ENCODE measurements at places on chromosomes 7 and 10.

- DNase-seq: no peak
Measured at GRCh38 chr7:8390262-8390626, 43.2 kb upstream of the NXPH1 start.

GRCh38 chr7:36781011-36781738 is 56.9 kb upstream of the AOAH start:
- DNase-seq: no peak

DNA sequence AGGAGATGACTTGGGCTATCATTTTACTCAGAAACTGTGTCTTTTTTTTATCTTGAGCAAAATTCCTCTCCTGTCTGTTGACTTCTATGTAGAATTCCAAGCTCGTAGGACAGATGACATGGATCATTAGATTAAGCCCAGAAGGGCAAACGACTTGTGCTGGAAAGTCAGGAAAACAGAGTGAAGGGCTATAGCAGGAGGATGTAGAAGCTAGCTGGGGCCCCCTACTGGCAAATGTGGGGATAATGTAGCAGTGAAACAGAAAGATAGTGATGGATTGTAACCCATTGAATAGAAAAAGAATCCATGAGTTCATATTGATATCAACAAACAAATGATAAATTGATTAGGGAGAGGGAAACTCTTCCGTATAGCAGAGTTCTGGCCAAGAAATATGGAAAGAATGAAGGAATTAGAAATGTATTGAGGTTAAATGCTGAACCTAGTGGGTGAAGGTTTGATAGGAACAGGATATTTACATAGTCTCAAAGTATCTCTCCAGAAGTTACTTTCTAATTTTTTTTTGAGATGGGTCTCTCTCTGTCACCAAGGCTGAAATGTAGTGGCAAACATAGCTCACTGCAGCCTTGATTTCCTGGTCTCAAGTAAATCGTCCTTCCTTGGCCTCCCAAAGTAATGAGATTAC is 103.6 kb downstream of the LYZL1 start:
- DNase-seq: peak; percentile 57

DNA sequence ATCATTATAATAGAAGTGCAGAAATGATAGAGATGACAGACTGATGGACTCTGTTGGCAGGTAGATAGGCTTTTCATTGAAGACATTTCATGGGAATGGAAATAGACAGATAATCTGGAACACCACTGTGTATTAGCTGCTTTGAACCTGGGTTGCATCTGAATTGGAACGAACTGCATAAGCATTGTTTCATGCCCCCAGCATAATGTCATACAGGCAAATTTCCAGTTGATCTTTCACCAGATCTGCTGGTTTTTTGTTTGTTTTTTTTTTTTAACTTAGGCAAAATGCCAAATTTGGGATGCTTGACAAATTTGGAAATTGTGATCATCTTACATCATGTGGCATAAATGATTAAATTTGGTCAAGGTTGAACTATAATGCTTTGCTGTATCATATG is 172.1 kb upstream of the AOAH start:
- DNase-seq: no peak

GRCh38 chr10:52539463-52539862 is 225.4 kb downstream of the DKK1 start:
- peak; percentile 50 for DNase-seq

- DNase-seq: no peak
Measured at GRCh38 chr7:144709066-144709465, 126.8 kb downstream of the TPK1 start.

- DNase-seq: peak; percentile 50
Measured at GRCh38 chr7:151752816-151753595, 123.9 kb downstream of the PRKAG2 start.

DNA sequence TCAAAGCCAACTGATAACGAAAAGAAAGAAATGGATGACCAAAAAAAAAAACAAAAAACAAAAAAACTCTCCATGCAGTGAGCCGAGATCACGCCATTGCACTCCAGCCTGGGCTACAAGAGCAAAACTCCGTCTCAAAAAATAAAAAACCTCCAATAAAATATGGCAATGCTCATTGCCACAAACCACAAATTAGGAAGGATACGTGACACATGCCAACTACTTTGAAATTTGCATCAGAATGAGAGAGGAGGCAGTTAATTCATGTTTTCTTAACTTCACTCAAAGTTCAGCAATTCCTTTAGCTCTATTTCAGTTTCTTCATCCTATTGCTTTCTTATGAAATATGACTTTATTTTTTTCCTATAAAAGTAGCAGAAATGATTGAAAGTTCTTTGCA is 398.1 kb upstream of the C7orf33 start:
- no peak for DNase-seq

- DNase-seq: peak; percentile 62
Measured at GRCh38 chr10:76329891-76330575, 898.6 kb downstream of the LRMDA start.

DNA sequence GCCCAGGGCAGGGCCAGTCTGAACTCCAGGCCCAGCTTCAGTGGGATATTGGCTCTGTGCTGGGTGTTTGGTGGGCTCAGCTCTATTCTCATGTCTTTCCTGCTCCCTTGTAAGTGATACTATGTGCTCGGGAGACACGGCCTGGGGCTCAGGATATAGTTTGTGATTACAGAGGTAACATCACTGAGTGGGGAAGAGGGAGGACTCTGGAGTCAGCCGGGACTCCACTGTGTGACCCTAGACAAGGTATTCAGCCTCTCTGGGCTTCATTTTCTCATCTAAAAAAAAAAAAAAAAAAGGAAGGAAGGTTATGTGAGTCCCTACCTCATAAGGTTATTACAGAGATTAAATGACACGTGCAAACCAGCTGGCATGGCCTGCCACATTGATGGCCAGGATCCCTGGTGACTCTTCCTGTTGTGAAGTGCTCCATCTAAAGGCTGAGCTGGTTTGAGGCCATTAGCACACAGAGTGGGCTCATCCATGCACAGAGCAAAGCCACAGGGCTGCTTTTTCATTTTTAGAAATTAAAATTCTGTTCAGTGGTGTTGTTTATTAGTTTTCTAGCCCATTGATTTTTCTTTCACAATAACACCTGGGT is 15.7 kb downstream of the SLC13A4 start:
- peak; percentile 13 for DNase-seq

GRCh38 chr10:78692071-78692470 is 376.7 kb upstream of the ZMIZ1 start:
- no peak for DNase-seq

- no peak for DNase-seq
Measured at GRCh38 chr7:27139334-27140125, 4.0 kb downstream of the HOXA5 start.

GRCh38 chr7:128497405-128497804 is 20.9 kb downstream of the METTL2B start:
- DNase-seq: no peak

DNA sequence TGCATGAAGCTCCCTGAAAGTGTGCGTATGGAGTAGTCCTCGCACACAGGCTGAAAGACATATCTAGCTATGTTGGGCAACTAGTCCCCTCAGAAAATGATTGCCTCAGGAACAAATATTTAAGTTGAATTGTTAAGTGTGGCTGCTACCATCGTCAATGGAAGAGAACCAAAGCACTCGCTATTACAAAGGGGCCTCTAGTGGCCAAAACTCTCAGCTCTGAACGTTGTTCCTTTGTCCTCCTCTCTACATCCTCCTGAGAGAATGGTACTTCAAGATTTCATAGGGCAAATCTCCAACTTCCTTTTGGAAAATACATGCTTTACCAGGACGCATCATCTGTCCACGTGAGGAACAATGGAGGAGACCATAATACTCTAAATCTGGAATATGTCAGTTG is 209.9 kb downstream of the NRG3 start:
- no peak for DNase-seq

GRCh38 chr7:111083413-111083812 is 7.5 kb upstream of the LRRN3 start:
- peak; percentile 83 for DNase-seq

DNA sequence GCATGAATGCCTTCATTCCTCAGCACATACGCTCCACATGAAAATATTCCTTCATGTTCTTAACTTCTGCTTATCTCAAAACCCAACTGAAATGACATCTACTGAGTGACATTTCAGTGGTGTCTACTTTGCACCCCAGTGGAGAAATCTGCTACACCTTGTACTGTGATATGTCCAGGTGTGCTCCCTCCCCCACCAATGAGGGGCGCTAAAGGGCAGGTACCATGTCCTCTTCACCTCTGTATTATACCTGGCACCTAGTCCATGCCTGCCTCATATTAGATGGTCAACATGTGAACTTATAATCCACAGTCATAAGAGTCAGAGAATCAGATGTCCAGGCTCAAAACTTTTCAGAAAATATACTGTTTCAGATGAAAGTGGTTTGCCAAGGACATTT is 2.1 kb downstream of the PAXIP1 start:
- DNase-seq: no peak

DNA sequence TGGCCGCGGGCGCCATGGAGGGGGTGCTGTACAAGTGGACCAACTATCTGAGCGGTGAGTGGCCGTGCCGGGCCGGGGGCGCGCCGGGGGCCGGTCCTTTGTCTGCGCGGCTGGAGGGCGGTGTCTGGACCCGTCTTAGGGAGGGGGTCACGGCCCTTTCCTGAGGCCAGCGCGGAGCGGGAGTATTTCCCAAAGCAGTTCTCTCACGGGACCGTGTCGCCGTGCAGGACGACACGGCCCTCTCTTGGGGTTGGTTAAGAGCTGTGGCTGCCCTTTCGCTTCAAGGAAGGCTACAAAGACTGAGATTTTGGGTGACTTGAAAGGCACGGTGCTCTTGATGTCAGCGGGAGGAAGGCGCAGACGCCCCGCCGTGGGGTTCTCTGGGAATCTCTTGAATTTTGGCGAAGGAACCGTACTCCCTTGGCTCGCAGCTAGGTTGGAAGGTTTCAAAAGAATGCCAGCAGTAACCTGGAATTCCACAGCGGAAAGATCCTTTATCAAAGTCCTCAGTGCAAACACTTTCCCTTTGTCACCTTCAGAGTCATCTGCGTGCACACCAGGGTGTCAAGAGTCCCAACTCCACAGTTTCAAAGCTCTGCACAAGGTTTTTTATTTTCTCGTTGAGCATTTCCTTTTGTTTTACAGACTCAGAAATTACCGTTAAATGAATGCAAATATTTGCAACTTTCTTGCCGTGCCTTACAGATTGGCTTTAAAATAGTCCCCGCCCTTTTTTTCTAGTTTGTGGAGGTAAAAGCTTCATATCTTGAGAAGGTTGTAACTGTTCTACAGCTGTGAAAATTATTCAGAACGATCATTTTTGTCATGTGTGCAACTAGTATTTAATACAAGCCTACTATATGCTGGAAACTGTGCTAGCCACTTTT is 780 bp downstream of the PLEKHA8 start:
- peak; percentile 55 for DNase-seq

DNA sequence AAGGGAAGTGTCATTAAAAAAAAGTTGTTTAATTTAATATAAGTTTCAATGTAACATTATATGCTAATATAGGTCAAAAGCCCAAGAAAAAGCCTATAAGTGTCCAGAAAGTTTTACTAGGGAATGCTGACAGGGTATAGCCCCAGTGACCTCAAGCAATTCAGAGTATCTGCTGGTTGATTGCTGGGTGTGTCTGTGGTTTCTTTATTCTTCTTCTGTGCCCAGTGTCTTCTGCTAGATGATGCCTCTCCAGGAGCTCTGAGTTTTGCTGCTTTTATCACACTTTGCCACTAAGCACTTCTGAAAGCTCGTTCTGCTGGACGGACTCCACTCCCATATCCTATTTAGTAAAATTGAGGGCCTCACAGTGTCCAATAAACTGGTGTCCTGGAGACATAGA is 212.2 kb upstream of the NRG3 start:
- DNase-seq: no peak

DNA sequence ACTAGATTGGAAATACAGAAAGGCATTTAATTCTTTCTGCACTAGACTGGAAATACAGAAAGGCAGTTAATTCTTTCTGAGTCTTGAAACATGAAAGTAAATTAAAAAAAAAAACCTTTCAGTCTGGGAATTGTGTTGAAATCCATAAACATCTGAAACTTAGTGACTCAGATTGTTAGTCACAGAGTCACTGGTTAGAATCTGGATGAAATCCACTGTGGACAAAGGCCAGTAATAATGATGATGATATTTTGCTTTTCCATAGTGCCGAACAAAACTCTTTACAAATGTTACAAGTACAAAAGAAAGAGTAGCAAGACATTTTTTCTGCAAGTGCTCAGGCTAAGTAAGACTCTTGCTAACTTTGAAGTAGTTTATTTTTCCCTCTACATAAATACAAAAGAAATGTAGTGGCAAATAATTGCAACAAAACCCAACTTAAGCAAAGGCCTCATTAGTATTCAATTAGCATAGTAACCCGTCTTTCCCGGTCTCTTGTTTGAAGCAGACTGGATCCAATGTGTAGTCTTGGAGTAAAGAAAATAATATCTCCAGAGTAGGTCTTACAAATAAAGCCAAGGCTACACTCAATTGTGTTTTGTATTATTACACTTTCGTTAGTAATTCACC is 5.8 kb upstream of the PRTFDC1 start:
- peak; percentile 92 for DNase-seq

DNA sequence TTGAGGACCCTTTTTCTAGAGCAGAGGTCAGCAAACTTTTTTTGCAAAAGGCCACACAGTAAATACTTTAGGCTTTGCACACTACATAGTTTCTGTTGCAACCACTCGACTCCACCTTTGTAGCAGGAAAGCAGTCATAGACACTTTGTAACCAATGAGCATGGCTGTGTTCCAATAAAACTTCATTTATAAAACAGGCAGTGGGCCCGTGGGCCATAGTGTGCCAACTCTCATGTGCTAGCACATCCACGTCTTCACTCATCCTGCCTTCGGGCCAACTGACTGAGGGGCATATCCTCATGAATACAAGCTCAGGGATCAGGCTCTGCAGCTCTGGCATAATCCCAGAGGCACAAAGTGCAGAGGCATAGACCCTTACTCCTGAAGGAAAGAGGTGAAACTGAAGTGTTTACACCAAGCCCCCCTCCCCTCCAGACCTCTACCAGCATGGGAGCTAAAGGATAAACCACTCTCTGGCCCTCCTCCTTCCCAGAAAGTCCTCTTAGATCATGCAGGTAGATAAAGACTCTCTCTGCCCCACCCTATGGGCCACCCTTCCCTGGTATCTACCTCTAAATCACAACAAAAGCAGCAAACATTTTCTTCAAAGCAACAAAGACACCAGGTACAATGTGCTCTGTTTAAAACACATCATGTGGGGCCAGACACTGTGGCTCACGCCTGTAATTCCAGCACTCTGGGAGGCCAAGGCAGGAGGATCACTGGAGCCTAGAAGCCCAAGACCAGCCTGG is 71.0 kb downstream of the DLG5 start:
- DNase-seq: no peak

GRCh38 chr10:76582531-76582930 is 1055.1 kb downstream of the KCNMA1 start:
- DNase-seq: peak; percentile 69

DNA sequence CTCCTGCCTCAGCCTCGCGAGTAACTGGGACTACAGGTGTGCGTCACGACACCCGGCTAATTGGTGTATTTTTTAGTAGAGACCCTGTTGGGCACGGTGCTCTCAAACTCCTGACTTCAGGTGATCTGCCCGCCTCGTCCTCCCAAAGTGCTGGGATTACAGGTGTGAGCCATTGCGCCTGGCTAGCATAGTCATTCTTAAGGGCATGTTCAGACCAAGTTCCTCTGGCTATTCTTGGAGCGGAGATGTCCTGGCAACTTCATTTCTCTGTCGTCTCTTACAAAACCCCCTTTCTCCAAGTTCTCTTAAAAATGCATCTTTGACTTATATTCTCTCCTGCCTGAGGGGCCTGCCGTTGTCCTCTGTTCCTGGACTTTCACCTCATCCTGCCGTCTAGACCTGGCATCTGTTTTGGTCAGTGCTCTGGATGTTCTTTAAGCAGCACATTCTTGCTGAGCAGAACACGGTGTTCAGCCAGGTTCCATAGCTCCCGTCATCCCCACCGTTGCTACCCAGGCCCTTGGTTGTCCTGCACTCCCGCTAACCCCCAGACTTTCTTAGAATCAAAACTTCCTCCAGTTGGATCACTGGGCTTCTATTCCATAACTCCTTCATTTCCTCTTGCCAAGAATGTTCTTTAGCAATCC is 509.9 kb upstream of the GALNT17 start:
- DNase-seq: no peak
